ENCODE measurements at places on chromosomes 3 and 15.

DNA sequence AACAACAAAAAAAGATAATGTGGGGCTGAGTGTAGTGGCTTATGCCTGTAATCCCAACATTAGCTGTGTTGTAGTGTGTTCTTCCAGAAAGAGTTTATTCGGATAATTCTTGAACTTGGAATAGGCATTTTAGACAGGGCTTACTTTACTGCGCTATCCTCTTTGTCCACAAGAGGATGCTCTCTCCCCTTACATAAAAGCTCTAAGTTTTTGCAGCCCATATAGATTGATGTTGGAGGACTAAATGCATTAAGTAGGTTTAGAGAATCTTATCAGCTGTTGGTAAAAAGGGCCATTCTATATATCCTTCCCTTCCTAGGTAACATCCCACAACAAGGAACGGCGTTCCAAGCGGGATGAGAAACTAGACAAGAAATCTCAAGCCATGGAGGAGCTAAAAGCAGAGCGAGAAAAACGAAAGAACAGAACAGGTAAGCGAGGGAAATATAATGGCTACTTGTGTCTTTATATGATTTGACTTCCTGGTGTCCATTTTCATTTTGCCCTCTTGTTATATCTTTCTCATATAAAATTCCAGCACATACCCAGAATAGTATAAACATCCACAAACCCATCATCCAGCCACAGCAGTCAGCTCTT lies 27.8 kb upstream of the ITPKA start:
- peak; percentile 25 for DNase-seq

DNA sequence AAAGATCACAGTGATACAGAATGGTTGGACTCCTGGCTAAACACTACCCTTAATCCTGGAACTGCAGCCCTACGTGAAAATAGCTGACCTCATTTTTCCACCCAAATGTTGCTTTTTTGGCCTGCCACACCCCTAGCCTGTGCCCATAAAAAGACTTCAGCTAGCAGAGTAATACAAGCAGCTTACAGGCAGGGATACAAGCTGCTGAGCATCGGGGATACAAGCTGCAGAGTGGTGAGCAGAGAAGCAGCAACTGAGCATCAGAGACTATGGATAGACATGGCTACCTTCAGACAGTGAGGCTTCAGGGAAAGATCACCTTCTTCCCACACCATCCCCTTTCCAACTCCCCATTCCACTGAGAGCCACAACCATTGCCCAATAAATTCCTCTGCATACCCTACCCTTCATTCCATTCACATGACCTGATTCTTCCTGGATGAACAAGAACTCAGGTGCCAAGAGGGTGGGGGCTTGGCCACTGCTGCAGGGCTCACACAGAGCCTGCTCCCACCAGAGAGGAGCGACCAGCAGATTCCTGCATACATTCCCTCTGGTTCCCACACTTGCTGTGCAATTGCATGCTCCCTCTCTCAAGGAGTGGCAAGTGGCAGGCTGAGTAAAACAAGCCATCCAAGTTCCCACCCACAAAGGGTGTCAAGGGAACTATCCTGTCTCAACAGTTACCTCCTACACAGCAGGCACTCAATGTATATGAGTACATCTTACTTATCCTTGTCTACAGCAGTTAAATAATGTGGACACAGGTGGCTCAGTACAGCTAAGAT lies 217.5 kb downstream of the ALCAM start:
- DNase-seq: no peak

- DNase-seq: no peak
These were observed 6.7 kb downstream of the CA12 start for GRCh38 chr15:63374686-63375520.

GRCh38 chr15:40487816-40488682 lies 17.3 kb downstream of the CHST14 start:
- DNase-seq: no peak

- no peak for DNase-seq
These were observed 768.1 kb downstream of the GBE1 start for GRCh38 chr3:80993241-80993945.

DNA sequence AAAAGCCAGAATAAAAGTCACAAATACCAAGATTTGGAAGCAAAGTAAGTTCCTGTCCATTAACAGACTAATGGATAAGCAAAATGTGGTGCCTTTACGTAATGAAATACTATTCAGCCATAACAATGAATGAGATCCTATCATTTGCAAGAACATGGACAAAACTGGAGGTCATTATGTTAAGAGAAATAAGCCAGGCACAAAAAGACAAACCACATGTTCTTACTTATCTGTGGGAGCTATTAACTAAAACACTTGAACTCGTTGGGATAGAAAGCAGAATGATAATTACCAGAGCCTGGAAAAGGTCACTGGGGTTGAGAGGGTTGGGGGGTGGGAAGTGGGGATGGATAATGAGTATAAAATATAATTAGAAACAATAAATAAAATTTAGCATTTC lies 1015.9 kb downstream of the OTOL1 start:
- no peak for DNase-seq

- no peak for DNase-seq
These were observed at the start of gene LINGO1 for GRCh38 chr15:77632534-77633133. Gene LINGO1 (minus strand): TSS chr15:77632912. CDS start chr15:77632315, 597 bp downstream.

DNA sequence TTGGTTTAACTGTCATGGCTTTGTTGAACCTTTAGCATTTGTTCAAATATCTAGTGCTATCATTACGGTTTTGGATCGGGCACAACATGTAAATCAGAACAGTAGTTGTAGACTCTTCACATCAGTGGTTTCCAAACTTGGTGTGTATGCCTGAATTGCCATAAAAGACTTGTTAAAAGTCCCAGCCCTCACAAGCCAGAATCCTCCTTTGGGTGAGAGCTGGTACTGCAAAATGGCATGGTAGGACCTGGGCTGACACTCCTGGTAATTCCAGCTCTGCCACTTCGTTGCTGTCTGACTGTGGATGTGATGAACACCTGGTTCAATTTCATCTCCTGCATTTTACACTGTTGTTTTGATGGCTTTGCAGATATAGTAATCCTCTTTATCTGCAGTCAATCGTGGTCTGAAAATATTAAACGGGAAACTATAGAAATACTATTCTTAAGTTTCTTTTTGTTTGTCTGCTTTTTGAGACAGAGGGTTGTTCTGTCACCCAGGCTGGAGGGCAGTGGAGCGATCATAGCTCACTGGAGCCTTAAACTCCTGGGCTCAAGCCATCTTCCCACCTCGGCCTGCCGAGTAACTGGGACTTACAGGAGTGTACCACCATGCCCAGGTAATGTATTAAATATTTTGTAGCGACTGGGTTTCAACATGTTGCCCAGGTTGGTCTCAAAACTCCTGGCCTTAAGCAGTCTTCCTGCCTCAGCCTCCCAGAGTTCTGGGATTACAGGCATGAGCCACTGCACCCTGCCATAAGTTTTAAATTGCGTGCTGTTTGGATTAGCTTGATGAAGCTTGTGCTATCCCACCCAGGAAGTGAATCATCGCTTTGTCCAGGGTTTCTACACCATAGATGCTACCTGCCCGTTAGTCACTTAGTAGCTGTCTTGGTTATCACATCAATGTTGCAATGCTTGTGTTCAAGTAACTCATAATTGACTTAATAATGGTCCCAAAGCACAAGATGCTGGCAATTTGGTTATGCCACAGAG lies 61.6 kb downstream of the RAB7A start:
- DNase-seq: no peak

- DNase-seq: no peak
These were observed 7.9 kb downstream of the CLCN2 start for GRCh38 chr3:184353546-184353941.

DNA sequence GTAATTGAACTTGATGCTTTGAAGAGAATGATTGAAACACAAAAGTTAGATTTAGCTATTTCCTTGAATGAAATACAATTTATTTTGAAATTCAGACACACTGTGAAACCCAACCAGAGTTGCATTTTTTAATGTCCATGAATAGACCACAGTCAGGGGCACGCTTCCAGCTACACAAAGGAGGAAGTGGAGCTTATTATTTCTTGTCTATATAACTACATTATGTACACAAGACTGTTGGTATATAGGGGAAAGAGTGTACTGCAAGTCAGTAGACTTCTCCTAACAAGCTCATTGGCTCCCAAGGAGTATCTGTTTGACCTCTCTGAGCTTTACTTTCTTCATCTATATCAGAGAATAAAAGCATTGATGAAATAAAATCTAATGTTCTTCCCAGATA lies 326.2 kb downstream of the RYR3 start:
- no peak for DNase-seq
